ENCODE measurements at places on chromosomes 6 and 20.

DNA sequence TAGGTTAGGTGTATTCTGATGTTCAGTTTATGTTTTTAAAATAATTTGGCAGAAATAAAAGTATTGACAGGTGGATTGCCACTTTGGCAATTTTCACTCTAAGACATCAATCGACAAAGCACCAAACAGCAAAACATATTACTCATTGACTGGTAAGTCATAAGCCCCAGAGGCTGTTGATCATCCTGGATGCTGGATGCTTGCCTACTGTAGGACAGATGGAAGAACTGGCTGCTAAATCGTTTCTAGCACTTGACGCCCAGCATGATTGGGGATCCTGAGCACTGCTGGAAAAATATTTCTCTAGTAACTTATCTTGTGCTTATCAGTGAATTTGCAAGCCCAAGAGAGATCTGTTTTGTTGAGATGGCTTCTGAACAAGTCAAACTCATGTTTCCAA lies 1001.9 kb upstream of the FLRT3 start:
- DNase-seq, result no peak

GRCh38 chr6:52160472-52161104 lies 25.6 kb upstream of the IL17A start:
- no peak for DNase-seq

GRCh38 chr6:23503173-23503572 lies 622.8 kb upstream of the NRSN1 start:
- DNase-seq, result no peak

GRCh38 chr6:113291751-113292445 lies 565.2 kb upstream of the MARCKS start:
- DNase-seq, result no peak

DNA sequence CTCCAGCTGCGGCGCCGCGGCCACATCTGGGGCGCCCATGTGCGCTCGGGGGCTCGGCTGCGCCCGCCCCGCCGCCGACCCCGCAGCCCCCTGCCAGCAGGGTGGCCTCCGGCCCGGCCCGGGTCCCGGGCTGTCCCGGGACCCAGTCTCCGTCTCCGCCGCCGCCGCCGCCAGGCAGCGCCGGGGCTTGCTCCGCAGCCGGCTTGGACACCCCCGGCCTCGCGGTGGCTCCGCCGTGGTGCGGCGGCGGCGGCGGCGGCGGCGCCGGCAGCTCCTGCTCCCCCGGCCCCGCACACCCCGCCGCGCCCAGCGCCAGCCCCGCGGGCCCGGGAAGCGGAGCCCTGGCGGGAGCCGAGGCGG lies 219 bp downstream of the ISM1 start:
- DNase-seq, result no peak

DNA sequence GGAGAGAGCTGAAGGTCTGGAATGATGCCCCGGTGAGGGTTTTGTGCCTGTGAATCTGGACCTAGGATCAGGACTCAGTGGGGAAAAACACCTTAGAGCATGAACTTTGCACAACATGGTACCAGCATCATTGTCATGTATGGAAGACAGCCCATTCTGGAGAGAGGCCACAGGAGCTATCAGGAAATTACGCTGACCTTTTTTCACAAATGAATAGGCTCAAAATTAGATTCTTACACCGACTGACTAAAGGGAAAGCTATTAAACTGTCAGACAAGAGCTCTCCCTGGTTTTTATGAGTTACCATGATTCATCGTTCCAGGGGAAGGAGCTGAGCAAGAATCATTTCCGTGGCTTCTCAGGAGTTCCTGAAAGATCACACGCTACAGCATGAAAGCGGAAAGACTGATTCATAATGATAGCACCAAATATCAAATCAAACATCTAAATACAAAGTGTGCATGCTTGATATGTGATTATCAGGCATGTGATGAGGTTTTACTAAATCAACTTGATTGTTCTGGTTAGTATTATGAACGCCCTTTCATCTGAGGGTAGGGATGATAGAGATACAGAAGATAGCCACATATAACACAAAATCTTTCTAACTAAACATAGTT lies 224.9 kb upstream of the SMLR1 start:
- DNase-seq, result no peak

- no peak for DNase-seq
Measured at GRCh38 chr6:169867751-169868191, 116.3 kb downstream of the ERMARD start.

- DNase-seq, result no peak
Measured at GRCh38 chr20:34185766-34186620, 55.2 kb upstream of the ASIP start.

GRCh38 chr6:169145991-169146501 lies 107.6 kb downstream of the THBS2 start:
- DNase-seq, result no peak

DNA sequence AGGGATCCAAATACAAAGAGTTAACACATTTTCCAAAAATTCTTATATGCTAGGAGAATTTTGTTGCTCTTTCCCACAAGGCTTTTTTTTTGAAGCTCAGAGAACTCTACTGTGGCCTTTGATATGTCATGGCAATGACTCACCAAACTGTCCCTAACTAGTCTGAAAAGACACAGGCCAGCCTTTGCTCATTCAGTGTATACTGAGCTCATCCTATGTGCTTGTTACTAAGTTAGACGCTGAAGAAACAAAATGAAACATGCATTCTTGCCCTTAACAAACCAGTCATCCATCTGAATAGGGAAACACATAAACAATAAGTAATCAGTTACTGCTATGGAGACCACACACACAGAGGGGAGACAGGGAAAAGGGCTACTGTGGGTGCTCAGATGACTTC lies 291.8 kb downstream of the FOXC1 start:
- DNase-seq, result no peak

GRCh38 chr6:4943716-4944115 lies 60.1 kb downstream of the RPP40 start:
- no peak for DNase-seq

DNA sequence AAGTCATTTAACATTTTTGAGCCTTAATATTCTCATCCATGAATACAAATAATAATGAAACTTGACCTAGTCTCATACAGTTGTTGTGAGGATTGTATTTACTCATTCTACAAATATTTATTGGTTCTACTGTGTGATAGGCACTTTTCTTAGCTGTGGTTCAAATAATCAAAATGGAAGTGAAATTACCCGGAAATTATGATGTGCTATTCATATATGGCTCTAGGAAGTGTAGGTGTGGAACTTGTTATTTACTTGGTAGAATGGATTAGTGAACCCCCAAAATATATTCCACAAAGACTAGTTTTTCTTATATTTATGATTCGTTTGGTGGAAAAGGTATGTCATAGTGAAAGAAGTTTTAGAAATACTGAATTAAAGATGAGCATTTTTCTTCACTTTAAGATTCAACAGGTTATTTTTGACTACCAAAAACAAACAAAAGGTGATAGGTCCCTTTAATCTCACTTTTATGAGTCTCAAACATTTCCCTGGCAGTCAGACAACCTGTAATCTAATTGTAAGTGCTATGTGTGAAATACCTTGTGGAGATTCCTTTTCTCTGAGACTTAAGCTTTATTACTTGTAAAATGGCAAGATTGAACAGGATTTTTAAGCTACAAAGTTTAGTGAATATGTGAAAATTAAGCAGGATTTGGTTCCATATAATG lies 77.8 kb downstream of the STXBP5 start:
- no peak for DNase-seq

GRCh38 chr20:6832811-6833210 lies 65.3 kb downstream of the BMP2 start:
- DNase-seq, result no peak

GRCh38 chr6:110646951-110647910 lies 168.0 kb downstream of the CDK19 start:
- peak; percentile 45 for DNase-seq

DNA sequence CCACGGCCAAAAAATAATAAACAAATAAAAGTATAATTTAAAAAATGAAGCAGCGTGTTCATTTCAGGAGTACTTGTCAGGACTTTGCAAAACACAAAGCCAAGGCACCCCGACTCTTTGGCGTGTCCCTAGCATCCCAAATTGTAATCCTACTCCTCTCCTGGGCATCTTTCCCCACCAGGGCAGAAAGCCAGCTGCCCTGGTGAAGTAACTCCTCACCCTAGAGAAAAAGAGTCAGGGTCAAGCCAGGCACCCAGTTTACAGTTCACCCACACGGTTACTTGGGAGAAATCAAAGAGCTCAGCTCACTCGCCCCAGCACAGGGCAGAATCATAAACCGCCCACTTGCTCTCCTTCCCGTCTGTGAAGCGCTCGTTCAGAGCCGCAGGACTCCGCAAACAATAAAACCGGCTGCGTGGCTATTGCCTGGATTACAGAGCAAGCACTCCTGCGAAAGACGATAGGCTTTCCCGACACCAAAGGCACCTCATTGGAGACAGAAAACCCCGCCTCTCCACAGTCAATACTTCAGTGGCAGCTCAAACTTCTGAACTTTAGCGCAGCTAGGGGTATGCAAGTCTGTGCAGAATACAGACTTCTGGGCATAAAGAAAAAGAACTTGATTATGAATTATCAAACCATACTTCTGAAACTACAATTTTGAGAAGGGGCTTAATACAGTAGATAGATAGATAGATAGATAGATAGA lies 73.0 kb upstream of the NHSL1 start:
- peak; percentile 82 for DNase-seq

Data from iPS-NIHi11 (cell line).